ENCODE measurements at places on chromosomes 11 and 22. TPM values are rescaled to one million over a fixed set of nuclear protein-coding genes. Genes with fewer than 3 reads are reported as not detected.

DNA sequence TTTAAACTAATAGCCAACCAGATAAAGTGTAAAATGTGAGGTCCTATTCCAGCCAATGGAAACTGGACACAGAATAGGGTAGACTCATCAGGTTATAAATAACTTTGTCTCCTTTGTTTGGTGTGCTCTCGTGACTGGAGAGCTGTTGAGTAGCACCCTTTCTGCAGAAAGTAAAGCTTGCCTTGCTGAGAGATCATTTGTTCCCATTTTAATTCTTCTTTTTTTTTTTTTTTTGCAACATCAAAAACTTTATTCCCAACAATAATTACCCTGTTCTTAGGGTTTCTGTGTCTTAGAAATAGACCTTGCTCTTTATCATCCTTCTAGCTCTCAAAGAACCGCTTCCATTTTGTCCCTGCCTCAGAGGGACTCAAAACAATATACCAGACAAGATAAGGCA, 220.4 kb downstream of the FAM76B start:
- DNase-seq, result no peak

SERHL2 gene
- 5.7 TPM for total RNA-seq

KCNK4 gene
- not detected for total RNA-seq

- DNase-seq, result no peak
Observed at GRCh38 chr11:1161410-1162137, 3.8 kb downstream of the MUC5AC start.

- DNase-seq, result no peak
Observed at GRCh38 chr11:47468598-47469214, 19.8 kb upstream of the RAPSN start.

- no peak for DNase-seq
Observed at GRCh38 chr11:7844521-7844920, 47.8 kb upstream of the OR5P2 start.

- DNase-seq, result no peak
Observed at GRCh38 chr11:21119411-21119810, 450.0 kb downstream of the NELL1 start.

- DNase-seq, result no peak
Observed at GRCh38 chr22:30471616-30472318, at the start of gene SEC14L3. SEC14L3 (minus strand) TSS chr22:30472017; CDS start chr22:30471958, 59 bp downstream.

- DNase-seq, result no peak
Observed at GRCh38 chr22:41787331-41787730, 13.1 kb upstream of the CCDC134 start.

LRRC56 gene
- 0.54 TPM for total RNA-seq

- DNase-seq, result no peak
Observed at GRCh38 chr22:36700711-36701670, 2.6 kb downstream of the CACNG2 start.

SPI1 gene
- not detected for total RNA-seq

RASGRP2 gene
- total RNA-seq, result not detected

TXNRD2 gene
- 29.7 TPM for total RNA-seq

DNA sequence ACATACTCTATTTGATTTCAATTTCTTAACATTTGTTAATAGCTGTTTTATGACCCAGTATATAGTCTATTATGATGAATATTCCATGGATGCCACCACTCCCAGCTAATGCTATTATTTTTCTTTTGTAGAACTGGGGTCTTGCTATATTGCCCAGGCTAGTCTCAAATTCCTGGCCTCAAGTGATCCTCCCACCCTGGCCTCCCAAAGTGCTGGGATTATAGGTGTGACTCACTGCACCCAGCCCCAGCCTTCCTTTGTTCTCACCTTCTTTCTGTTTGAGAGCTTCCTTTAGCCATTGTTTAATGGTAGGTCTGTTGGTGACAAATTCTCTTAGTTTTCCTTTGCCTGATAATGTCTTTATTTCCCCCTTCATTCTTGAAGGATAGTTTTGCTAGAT, 52.9 kb upstream of the AMOTL1 start:
- no peak for DNase-seq

Data from HFFc6 (cell line).